ENCODE measurements at places on chromosomes 7 and 10.
A peak's percentile ranks its signal among the peaks of the same experiment; 100 is the strongest.

GRCh38 chr7:106111655-106112117 lies 426 bp downstream of the SYPL1 start:
- DNase-seq = peak; percentile 40

DNA sequence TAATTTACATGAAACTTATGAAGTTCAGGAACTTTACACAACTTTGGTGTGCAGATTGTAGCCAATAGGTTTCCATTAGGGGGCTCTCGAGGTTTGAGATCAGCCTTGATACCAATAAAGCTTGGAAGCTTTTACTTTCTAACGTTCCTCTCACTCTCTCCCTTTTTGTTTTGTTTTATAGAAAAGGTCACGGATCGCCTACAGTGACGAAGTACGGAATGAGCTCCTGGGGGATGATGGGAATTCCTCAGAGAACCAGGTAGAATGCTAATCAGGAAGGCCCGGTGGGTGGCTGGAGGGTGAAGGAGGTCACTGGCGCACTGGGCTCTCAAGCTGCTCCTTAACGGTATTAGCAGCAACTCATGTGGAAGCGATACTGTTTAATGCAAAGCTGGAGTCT lies 79.9 kb downstream of the VTI1A start:
- no peak for DNase-seq

GRCh38 chr10:84583501-84583900 lies 255.1 kb downstream of the CCSER2 start:
- no peak for DNase-seq

GRCh38 chr7:153072806-153073205 lies 313.3 kb downstream of the ACTR3B start:
- DNase-seq = peak; percentile 57

GRCh38 chr10:124480860-124481259 lies 19.2 kb downstream of the LHPP start:
- DNase-seq = no peak

- DNase-seq = no peak
Observed at GRCh38 chr10:123718544-123719060, 52.4 kb downstream of the GPR26 start.

GRCh38 chr10:113613977-113614690 lies 49.7 kb downstream of the NRAP start:
- no peak for DNase-seq

GRCh38 chr10:61404751-61405150 lies 48.4 kb downstream of the TMEM26 start:
- no peak for DNase-seq

- no peak for DNase-seq
Observed at GRCh38 chr7:154259396-154259795, 207.2 kb downstream of the DPP6 start.

- DNase-seq = peak; percentile 71
Observed at GRCh38 chr7:138886501-138886917, 88.5 kb upstream of the ATP6V0A4 start.

- no peak for DNase-seq
Observed at GRCh38 chr10:77686650-77687417, 49.2 kb upstream of the KCNMA1 start.

- no peak for DNase-seq
Observed at GRCh38 chr10:11677480-11677879, 64.7 kb upstream of the ECHDC3 start.

- DNase-seq = peak; percentile 19
Observed at GRCh38 chr10:88913127-88913526, 33.1 kb downstream of the STAMBPL1 start.

- no peak for DNase-seq
Observed at GRCh38 chr10:33773253-33773573, 438.7 kb upstream of the NRP1 start.

Measured in NCI-H1436 (cell line).